ENCODE measurements at places on chromosomes 5 and 9. TPM values are rescaled to one million over a fixed set of nuclear protein-coding genes. Genes with fewer than 3 reads are reported as not detected.

TPRN gene
- total RNA-seq = 9.9 TPM

TMEM252 gene
- not detected for total RNA-seq

OMD gene
- total RNA-seq = under 0.01 TPM

RARS1 gene
- total RNA-seq = 178 TPM

CCT5 gene
- total RNA-seq = 585 TPM

ZBED3 gene
- 7.8 TPM for total RNA-seq

DRD1 gene
- total RNA-seq = not detected

SPARC gene
- 1,259 TPM for total RNA-seq

SIMC1 gene
- 7.3 TPM for total RNA-seq

BTNL9 gene
- total RNA-seq = 0.19 TPM

TAF11L5 gene
- total RNA-seq = not detected

PCDHA4 gene
- 0.10 TPM for total RNA-seq

FABP6 gene
- not detected for total RNA-seq

PANK3 gene
- total RNA-seq = 63.5 TPM

RNF183 gene
- total RNA-seq = not detected

LNPEP gene
- 60.4 TPM for total RNA-seq

PCDHAC2 gene
- total RNA-seq = 0.33 TPM

GARIN3 gene
- total RNA-seq = not detected

GLIPR2 gene
- total RNA-seq = 37.2 TPM

GKAP1 gene
- total RNA-seq = 0.65 TPM

GFPT2 gene
- total RNA-seq = 0.98 TPM

PCDHB10 gene
- 1.1 TPM for total RNA-seq

RNF180 gene
- 13.1 TPM for total RNA-seq

CCL19 gene
- not detected for total RNA-seq

GPR21 gene
- total RNA-seq = 1.3 TPM
